Peyer's patch (tissue), 4 donors: ENCODE measurements at places on chromosomes 12 and 14. TPM values are rescaled to one million over a fixed set of nuclear protein-coding genes. Genes with fewer than 3 reads are reported as not detected.

Gene SEC23A
- total RNA-seq, result 158 TPM

Gene HOXC9
- 13.2 TPM for total RNA-seq

Gene PAH
- total RNA-seq, result not detected

Gene HOXC12
- not detected for total RNA-seq

Gene OR4E1
- not detected for total RNA-seq

Gene KCTD10
- 24.7 TPM for total RNA-seq
